ENCODE measurements at places on chromosomes 6 and 20.

GRCh38 chr20:41044409-41045062, 15.9 kb downstream of the TOP1 start:
- DNase-seq, result no peak

DNA sequence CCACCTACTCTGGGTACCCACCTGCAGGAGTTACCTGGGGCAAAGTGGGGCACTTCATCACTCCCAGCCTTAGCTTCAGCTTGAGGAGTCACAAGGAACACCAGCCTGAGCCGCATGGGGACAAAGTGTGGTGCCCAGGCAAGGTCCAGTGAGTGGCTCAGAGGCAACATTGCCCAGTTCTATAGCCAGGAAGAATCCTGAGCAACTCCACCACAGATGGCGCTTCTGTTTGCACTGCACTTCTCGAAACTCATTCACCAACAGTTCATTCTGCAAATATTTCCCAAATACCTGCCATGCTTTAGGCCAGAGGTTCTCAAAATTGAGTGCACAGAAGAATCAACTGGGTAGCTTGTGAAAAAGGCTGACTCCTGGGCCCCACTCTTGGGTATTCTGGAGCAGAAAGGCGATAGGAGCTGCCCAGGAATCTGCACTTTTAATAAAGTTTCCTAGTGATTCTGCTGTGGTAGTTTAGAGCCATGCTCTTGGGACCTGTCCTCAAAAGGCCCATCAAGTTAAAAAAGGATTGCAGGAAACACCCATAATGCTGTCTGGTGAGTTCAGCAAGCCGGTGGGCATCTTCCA, 83.1 kb downstream of the VEGFA start:
- DNase-seq, result no peak

GRCh38 chr6:149478631-149479314, 6.0 kb downstream of the ZC3H12D start:
- no peak for DNase-seq

- DNase-seq, result no peak
These were observed 2.4 kb downstream of the MYO6 start for GRCh38 chr6:75751443-75751842.

- peak; percentile 81 for DNase-seq
These were observed at the start of gene PROCR for GRCh38 chr20:35171753-35172433. PROCR (plus strand) TSS chr20:35172072; CDS start chr20:35172155, 83 bp downstream.

DNA sequence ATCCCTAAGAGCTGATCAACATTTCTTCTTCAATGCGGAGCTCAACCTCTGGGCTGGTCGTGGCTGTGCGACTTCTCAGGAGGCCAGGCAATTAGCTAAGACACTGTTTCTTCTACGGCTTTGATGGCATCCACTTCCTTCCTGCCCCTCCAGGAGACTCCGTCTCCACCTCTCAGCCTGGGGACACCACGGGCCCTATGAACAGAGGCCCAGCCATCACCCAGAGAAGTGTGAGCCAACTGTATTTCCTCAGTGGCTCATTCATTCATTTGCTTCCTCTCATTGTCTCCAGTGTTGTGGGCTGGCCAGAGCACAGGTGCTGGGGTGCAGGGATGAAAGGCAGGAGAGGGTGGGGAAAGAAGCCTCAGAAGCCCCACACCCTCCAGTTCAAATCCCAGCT, 51.8 kb upstream of the APCDD1L start:
- no peak for DNase-seq

- DNase-seq, result no peak
These were observed 83.6 kb downstream of the MRPL14 start for GRCh38 chr6:44043479-44044153.

DNA sequence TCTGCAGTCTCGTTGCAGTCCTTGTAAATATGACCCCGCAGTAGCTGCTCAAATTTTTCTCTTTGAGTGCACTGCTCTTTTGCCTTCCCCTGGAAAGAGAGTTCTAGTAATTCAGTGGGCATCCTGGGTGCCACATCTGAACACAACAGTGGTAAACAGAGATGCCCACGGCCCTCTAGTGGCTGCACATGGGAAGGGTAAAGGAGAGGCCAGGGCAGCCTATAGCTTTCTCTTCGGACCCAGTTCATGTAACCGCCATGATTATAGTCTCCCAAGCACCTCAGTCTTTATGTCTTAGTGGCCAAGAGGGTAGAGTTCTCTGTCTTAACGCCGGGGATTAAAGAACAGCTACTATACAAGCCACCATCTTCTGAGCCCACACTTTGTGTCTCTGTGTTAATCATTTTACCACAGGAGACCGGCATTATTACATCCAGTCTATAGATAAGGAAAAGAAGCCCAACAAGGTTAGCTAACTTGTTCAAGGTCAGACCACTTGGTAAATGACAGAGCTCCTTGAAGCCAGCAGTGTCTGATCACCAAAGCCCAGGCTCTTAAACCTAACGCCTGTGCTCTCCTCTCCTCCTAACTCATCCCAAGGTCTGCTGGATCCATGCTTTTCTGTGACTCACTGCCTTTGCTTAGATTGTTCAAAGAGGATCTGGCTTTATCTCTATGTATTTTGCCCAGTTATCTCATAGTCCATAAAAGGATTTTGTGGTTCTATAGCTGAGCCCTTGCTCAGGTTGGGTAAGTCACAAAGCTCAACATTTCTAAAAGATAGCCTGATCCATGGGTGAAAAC, 81.8 kb downstream of the ISM1 start:
- peak; percentile 16 for DNase-seq

DNA sequence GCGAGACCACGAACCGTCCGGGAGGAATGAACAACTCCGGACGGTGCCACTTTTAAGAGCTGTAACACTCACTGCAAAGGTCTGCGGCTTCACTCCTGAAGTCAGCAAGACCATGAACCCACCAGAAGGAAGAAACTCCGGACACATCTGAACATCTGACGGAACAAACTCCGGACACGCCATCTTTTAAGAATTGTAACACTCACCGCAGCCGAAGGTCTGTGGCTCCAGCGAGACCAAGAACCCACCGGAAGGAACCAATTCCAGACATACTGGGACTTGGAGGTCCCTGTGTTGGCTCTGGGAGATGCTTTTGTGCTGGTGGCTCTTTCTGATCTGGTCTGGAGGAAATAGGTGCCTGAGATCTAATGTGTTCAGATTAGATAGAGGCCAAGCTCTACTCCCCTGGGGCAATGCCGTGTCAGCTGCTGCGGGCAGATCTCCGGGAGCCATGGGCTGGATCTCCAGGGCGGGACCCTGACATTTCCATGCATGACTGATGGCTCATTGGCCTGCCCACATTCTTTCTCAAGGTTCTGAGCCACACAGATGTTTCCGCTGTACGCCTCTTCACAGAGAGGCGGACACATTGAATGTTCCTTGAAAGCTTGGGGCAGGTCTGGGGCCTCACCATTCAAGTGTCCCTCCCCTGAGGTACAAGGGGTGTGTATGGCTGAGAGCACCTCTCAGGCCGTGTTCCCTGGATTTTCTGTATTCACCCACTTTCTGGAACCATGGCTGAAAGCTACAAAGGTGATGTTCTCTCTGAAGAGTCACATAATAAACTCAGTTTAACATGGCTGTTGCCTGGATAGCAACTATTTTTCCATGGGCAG, 29.3 kb downstream of the GMPR start:
- DNase-seq, result no peak

DNA sequence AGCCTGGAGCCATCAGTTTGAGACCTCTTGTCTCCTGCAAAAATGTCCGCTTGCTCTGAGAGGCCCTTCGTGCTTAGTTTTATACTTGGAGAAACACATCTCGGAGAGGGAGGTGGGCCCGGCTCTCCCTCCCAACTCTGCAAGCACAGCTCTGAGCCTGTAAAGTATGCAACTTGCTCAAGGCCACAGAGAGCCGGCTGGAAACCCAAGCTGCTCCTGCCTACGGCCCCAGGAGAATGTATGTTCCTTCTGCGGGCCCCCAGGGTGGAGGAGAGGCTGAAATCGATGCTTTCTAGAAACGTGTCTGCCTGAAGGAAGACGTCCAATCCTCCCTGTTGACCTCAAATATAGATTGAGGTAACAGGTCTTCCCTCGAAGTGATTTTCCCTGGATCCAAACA, 205.4 kb downstream of the PREX1 start:
- DNase-seq, result no peak

DNA sequence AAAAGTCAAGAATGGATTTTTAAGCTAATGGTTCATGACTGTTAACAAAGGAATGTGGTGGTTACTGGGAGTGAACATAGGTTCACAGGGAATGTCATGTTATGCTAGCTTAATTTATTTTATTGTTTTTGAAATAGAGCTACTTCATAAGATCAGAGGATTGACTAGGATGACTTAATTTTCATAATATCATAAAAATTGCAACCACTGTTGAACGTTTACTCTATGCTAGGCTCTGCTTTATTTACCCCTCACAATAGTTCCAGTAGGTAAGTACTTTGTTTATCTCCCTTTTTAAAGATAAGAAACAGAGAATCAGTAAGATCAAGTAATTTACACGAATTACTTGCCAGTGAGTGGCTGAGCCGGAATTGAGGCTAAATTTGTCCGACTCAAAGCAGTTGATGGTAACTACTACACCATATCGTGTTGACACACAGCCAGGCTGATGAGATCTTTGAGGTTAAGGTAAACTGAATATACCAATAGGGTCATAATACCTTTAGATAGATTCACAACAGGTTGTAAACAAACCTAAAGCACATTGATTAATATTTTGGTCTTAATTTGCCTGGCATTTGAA, 194.6 kb upstream of the CITED2 start:
- no peak for DNase-seq

DNA sequence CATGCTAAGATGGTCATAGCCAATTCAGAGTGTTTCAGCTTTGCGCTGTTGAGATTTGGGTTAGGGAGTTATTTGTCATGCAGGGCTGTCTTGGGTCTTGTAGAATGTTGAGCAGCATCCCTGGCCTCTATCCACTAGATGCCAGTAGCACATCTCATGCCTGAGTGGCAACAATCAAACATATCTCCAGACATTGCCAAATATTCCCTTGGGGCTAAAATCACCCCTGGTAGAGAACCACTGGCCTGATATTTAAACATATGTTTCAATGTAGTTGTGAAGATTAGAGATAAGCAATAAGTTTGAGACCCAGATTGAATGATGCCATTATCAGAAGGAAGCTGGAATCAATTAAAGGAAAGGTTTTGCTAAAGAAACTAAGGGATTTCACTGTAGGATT, 463.3 kb downstream of the DOK5 start:
- no peak for DNase-seq

DNA sequence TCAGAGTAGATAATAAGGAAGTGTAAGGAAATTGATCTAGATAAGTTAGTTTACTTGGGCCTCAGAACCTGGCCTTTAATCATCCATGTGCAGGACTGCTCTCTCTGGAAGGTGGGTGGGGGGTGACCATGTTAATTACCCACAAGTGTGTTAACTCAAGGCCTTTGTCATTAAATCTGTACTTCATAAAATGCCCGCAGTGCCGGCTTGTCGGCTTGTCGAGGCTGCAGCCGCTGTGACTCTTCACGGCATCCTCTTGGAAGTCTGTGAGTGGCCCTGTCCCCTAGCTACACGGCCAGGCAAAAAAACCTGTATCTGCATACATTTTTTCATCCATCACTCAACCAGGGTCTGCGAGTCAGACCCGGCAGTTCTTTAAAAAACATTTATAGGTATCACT, 70.9 kb upstream of the ASCC3 start:
- no peak for DNase-seq

DNA sequence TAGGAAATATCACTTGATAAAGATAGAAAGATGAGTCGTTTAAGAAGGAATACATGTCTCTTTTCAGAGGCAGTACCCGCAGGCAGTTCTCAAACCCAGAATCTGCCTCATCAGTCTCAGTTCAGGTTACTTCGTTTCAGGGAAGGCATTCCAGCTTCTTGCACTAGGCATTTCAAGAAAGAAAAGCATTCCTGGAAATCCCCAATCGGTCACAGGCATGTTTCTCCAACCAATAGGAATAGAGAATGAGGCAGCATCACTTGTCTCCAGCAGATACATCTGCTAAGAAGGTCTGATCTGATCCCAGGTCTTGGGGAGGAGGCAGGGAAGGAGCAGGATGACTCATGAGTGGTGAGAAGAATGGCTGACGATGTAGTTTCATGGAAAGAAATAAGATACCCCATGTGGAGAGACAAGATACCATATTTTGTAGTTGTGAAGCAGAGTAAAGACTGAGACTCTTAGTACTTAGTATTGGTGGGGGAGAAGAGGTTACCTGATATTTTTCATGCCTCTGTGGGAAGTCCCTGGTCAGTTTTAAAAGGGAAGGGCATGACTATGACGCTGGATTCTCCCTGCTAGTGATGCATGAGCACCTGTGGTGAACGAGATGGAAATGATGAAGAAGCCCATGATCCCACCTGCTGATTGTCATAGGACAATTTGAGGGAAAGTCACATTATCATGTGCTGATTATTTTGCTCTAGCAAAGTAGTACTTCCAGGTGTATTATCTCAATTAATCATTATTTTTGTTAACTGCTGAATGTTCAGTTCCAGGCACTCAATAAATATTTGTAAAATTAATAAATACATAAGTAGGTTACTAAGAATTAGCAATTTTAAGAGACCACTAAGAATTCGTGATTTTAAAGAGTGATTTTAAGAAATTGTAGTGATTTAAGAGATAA, 20.3 kb upstream of the HLA-DRB1 start:
- DNase-seq, result peak; percentile 89

DNA sequence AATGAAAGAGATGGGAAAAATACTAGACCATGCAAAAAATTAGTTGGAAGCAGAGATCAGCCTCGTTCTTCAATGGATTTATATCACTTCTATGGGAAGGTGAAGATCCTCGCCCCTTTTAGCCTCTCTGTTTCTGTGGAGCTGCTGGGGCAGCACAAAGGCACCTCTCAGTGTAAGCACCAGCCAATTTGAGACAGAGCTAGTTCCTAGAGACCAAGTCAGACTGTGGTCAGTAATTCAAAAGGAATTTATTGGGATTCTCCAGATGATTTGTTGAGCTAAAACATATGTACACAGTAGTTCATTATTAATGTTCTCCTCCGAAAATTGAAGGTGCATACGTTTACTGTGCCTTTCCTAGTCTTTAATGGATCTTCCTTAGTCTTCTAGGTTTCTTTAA, 42.4 kb downstream of the SCGN start:
- no peak for DNase-seq

- no peak for DNase-seq
These were observed 458.6 kb downstream of the EPM2A start for GRCh38 chr6:145276756-145277155.

DNA sequence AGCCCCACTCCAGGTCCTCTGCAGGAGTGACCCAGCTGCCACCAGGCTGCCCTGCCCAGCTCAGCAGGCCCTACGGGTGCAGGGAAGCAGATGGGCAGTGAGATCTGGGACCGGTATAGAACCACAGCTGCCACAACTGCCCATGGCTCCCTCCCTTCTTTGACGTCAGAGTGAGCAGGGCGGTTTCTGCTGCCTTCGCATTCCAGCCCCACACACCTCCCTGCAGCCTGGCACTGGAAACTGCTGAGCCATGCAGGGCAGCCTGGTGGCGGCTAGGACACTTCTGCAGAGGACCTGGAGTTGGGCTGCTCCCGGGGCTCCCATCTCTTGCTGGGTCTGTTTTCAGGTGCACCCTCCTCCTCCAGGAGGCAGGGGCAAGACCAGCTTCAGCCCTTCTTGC, 101.6 kb upstream of the CD93 start:
- no peak for DNase-seq

- no peak for DNase-seq
These were observed 49.7 kb upstream of the FILIP1 start for GRCh38 chr6:75543311-75543710.

DNA sequence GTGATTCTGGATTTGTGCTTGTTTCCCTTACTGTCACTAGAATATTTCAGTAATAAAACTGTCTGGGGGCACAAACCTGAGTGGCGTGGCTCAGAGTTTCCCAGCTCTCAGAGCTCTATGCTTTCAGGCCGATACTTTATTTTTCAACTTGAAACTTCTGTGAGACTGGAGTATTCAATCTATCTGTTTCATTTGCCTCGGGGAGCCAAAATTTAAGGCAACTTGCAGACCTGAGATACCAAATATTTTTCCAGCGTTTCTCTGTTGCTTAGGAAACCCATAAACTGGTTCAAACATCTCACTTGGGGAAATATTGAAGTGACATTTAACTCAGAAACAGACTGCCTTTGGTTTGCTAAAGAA, 74.7 kb downstream of the SOBP start:
- DNase-seq, result no peak
